ENCODE measurements at places on chromosomes 3 and 15.

- no peak for DNase-seq
Measured at GRCh38 chr3:24365168-24365567, 129.5 kb downstream of the THRB start.

DNA sequence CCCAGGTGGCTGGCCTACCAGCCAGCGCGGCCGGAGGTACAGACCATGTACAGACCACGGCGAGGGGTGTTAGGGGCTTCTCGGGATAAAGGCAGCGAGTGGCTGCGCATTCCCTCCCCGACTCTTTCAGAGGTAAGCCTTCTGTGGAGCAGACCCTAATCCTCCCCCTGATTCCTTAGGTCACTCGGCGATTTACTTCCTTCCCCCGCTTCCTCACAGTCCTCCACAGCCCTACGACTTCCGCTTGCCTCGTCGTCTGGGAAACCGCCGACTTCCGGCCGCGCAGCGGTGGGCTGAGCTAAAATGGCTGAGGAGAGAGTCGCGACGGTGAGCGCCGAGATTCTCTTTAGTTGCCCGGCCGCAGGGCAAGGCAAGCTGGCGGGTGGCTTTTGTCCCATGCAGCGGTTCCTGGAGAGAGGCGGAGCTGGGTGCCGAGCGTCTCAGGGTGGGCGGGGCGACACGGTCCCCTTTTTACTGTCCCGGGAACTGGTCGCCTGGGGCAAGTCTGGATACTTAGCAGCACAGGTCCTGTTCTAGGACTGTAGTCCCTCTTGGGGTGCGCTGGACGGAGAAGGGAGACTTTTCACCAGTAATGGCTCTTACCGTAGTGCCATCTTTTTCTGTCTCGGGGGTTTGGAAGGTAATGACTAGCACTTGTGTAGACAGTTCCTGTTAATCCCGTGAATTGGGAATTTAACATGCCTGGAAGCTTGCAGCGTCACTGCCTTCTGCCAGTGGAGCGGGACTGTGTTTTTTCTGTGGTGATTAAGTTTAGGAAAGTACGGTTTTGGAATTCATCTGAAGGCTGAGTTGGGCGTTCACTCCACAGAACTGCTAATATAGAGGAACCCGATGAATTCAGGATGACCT, at the start of the genes BBS4 and HIGD2B:
TSS of gene BBS4 (plus strand) at position 283 of the 870 bp plus-strand sequence. CDS start at position 304, 21 bp downstream.
TSS of gene HIGD2B (minus strand) at position 258 of the 870 bp plus-strand sequence. CDS start 9,808 bp downstream, outside the sequence.
- DNase-seq: no peak

DNA sequence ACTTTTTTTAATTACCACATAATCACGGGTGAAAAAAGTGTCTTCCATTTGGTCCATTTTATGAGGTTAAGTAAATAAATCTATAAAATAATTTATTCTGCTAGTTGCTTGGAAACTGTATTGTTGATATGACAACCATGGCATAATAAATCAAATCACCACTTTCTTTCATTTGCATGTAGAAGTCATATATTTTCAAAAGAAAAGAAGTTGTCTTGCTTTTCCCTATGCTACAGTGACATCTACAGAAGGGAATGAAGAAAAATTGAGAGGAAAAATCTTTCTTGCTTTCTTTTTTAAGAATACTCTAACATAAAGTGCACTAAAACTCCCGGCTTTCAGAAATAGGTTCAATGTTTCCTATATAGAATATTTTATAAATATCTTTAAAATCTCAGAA, 228.5 kb downstream of the ZBBX start:
- DNase-seq: no peak

DNA sequence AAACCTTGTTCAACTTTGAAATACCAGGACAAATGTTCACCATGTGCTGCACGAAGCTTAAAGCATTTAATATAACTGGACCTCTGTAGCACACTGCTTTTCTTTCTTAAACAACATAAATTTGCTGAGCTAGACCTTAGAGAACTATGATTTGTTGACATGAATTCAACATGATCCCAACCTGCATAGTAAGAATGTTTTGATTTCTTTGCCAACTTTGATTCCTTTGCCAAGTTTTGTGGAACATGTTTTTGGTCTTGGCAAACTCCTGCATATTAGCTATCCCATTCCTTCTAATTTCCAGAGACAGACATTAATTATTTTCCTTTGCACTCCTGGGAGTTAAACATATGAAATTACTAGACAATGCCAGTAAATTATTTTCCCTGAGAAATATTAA, 197.2 kb upstream of the RBMS3 start:
- DNase-seq: no peak

DNA sequence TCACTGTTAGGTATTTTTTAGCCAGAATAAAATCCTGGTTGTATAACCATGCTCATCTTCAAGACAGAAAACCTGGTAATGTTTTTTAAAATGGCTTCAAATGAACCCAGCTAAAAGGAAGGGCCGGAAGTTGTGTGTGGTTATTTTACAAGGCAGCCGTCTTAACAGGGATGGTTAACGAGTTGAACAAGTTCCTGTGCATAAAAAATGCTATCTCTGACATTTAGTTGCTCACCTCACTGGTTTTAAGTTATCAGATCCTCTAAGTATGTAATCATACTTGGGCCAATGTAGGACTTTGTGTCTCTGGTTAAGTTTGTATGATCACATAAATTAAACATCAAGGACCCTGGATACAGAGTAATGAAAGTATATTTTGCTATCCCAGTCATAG, 2.1 kb downstream of the ATP11B start:
- no peak for DNase-seq

GRCh38 chr15:80216911-80217310, 35.1 kb downstream of the CTXND1 start:
- no peak for DNase-seq

DNA sequence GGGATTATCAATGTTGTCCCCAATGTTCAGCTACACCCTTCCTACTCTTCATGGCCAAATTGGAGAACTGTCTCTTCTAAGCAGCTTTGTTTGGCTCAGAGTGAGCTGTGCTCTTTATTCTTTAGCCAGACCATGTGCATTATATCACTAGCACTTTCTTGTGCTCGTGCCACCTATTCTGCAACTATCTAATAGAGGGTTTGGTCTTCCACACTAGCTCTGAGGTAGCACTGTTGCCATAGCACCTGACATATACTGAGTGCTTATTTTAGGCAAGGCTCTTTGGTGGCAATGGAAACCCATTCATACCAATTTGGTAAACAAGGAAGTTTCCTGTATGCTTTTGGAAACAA, 394.3 kb upstream of the C2CD4B start:
- DNase-seq: no peak

GRCh38 chr3:10085738-10086137, 22.3 kb downstream of the FANCD2OS start:
- DNase-seq: no peak

- no peak for DNase-seq
Measured at GRCh38 chr15:44501768-44502366, 35.1 kb upstream of the EIF3J start.

DNA sequence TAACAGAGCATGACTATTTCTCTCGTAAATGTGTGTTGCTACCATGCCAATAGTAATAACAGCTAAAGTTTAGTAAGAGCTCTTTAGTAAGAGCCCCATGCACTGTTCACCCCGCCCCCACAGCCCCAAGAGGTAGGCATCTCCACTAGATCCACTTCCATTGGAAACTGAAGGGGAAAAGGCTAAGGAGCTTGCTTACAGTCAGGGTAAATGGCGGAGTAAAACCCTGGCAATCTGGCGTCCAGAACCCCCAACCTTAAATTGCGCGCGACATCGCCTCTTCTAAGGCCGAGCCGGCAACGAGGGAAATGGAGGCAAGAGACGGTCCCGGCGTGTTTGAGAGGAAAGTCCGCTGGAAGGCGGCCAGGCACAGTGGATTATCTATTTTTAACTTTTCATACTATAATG, 654 bp upstream of the C3orf38 start:
- DNase-seq: peak; percentile 39

GRCh38 chr3:51734572-51734907, 27.7 kb downstream of the GRM2 start:
- no peak for DNase-seq

DNA sequence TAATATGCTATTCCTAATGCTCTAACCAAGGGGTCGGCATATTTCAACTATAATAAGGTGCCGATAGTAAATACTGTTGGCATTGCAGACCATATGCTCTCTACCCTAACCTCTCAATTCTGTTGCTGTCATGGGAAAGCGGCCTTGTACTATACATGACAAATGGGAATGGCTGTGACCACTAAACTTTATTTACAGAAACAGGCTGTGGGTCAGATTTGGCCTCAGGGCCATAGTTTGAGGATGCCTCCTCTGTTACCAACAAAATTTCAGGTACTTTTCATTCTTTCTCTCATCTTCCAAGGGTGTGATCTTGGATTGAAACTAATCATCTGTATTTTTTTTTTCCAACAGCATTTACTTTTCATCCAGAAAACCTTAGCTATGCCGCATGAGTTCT, 242.0 kb downstream of the MAGI1 start:
- DNase-seq: no peak

- no peak for DNase-seq
Measured at GRCh38 chr15:82165948-82166376, 96.6 kb downstream of the EFL1 start.

- no peak for DNase-seq
Measured at GRCh38 chr3:9767418-9767817, 2.3 kb downstream of the CAMK1 start.

- no peak for DNase-seq
Measured at GRCh38 chr3:192897005-192897404, 20.7 kb downstream of the MB21D2 start.

GRCh38 chr3:127000119-127000518, 17.2 kb downstream of the PLXNA1 start:
- DNase-seq: no peak

DNA sequence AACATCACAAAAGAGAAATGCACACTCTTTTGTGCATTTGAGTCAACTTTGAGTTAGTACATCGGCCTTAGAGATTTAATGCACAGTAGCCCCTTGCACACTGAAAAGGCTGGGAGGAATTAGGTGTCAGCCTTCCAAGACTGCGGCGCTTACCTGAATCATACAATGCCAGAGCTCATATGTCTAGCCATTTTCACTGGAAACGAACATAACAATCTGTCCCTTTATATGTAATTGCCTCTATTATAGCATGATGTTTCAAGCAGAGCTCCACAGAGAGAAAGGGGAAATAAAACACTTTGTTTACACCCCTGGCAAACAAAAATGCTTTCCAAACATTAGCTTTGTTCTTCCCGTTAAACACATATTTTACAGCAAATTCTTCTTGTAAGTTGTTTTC, 315.7 kb upstream of the SLCO3A1 start:
- DNase-seq: no peak

DNA sequence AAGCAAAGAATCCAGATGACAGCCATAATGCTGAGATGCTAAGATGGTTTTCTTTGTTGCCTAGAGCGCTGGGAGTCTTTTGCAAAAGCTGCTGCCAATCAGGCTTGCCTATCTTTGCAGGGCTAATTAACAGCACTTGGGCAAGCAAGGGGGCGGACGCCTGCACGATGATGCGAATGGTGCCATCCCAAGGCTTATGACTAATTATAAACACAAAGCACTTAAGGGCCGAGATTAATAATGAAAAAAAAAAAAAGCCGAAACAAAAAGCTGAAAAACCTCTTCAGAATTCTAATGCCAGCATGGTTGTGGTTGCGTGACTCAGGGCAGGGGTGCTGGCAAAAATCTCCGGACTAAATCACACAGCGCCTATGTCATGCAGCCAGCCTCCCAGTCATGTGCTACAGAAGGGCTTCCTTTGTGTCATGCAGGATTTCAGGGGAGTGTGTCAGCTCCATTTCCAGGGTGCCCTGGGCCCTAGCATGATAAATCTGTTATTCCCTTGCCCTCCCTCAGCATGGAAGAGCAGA, 185.0 kb upstream of the ANKRD28 start:
- no peak for DNase-seq

GRCh38 chr15:76439542-76439941, 103.0 kb downstream of the ISL2 start:
- DNase-seq: no peak

GRCh38 chr3:74115906-74116305, 491.2 kb upstream of the PDZRN3 start:
- no peak for DNase-seq

DNA sequence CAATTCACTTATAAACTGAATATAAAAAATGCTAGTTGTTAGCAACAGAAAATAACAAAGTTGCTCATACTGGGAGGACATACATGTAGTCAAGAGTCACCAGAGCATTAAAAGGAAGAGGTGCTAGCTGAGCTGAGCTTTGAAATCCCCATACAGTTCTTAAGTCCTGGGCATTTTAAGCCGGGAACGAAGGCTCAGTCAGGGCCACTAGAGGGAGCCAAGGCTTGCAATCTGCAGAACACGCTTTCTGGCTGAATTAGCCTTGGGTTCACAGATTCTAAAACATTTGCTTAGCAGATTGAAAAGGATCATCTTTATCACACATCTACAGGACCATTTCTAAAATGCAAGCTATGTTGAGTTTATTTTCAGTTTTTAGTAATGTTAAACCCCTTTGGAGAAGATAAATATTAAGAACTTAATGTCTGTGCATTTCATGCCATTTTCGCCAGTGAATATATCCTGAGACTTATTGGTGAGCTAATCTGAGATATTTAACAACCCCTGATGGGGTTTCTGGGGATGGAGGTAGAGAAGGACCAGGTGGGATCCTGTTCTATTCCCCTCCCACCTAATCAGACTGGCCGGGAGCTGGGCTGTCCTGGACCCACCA, 26.3 kb upstream of the MNS1 start:
- peak; percentile 28 for DNase-seq

GRCh38 chr15:101044625-101045235, 125.6 kb downstream of the LRRK1 start:
- no peak for DNase-seq

DNA sequence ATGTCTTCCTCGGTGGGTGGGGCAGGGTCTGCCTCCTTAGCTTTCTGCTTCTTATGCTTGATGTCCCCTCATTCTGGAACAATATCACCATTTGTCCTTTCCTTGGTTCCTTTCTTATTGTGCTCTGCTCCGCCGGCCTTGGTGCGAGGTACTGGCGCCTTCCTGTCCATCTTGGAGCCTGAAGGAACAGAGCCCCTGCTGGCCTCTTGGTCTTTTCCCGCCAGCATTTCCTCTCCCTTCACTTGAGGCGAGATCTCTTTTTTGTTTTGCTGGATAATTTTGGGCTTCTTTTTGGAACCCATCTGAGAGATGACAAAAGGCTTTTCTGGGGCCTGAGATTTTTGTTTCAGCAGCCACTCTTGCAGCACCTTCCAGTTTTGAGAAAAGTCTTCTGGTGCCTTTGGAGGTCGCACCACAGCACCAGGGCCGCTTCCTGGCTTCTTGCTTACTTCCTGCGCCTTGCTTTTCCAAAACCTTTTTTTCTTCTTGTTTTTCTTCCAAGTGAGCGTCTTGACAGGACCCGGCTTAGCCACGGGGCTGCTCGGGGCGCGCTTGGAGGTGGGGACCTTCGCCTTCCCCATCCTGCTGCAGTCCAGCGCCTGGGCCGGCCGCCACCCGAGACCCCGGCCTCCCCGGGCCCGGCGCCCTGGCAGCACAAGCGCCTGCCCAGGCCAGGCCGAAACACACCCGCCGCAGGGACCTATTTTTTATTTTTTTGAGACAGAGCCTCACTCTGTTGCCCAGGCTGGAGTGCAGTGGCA, 127.1 kb downstream of the KLF13 start:
- no peak for DNase-seq
